CD4-positive, alpha-beta T cell treated with Interleukin-21 for 1 hour (primary cell): ENCODE measurements at places on chromosomes 6 and 20.
A peak's percentile ranks its signal among the peaks of the same experiment; 100 is the strongest.

- DNase-seq, result peak; percentile 17
Measured at GRCh38 chr6:148657048-148657447, 89.8 kb upstream of the UST start.

GRCh38 chr6:118529756-118530155 is 18.3 kb upstream of the PLN start:
- DNase-seq, result no peak

DNA sequence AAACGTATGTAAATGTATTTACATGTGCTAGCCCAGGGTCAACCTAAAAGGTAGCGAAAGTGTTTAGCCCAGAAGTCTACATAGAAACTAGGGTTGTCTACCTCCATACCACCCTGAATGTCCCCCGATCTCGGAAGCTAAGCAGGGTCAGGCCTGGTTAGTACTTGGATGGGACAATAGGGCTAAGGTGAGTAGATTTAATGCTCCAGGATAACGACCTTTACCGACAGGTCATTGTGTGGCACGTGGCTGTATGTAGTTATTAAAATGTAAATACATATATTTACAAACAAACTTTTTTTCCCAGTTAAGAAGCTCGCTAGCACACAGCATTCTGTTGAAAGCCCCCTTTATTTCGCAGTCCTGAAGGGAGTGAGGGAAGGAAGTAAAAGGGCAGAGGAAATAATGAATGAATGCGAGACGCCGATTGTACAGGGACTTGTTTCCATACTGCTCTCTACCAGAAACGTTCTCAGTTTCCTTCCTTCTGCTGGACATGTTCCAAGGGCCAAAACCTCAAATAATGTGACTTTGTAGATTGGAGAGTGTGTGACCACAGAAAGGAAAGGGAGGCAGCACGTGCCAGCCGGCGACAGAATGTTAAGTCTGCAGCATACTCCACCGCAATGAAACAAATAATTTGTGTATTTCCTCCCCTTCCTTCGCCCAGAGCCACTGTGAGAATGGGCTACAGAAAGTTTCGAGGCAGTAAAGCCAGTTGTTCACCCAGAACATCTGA is 612 bp downstream of the ADAT2 start:
- DNase-seq, result peak; percentile 76

GRCh38 chr6:91291071-91291470 is 704.2 kb upstream of the MAP3K7 start:
- DNase-seq, result no peak

DNA sequence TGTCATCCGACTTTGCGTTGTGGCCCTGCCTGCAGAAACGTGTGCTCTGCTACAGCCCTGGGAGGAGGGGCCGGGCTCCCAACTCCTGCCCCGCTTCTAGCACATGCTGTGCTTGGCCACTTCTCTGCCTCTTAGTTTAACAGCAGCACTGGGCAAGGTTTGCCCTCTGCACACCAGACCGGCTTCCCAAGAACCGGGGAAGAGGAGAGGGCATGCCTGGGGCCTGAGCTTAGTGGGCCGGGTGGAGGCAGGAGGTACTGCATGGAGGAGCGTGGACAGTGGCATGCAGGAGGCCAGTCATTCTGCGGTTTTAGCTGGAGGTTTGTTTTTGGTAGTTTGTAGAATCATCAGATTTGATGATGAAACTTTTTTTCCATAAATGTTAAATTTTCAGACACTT is 45.5 kb downstream of the CEP43 start:
- no peak for DNase-seq

- DNase-seq, result peak; percentile 37
Measured at GRCh38 chr6:44297063-44298038, 15.8 kb downstream of the AARS2 start.

GRCh38 chr6:90295854-90296340 is 746 bp downstream of the BACH2 start:
- DNase-seq, result peak; percentile 68

DNA sequence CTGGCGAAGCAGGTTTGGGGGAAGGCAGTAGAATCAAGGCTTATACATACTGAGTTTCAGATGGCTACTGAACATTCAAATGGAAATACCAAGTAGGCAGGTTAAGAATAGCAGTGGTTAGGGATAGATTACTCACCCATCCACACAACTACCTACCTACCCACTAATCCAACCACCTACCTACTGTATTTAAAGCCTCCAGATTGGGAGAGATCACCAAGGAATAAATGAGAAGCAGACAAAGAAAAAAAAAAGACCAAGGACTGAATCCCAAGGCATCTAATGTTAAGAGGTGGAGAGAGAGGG is 68.3 kb upstream of the SMIM29 start:
- DNase-seq, result no peak

- DNase-seq, result peak; percentile 75
Measured at GRCh38 chr20:57390604-57391438, at the start of gene RBM38. TSS of gene RBM38 (plus strand) at chr20:57391396. CDS start at chr20:57391582, 186 bp downstream.

DNA sequence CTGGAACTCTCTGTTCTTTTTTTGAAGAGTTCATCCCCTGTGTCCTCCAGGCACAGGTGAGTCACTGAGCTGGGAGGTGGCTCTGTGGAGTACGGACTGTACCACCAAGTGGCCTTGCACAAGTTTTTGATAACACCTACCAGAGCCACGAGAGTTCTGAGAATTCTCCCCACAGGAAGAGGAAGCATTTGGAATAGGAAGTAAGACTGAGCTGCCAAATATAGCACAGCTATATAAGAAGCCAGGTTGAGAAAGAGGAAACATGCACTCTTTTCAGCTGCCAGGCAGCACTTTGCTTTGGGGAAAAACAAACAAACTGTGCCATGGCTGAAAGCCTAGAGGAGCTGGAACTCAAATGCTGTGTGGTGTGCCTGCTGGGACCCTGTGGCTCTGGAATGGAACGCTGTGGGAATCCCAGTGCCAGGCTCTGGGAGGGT is 70.8 kb upstream of the RIPOR2 start:
- DNase-seq, result peak; percentile 87

DNA sequence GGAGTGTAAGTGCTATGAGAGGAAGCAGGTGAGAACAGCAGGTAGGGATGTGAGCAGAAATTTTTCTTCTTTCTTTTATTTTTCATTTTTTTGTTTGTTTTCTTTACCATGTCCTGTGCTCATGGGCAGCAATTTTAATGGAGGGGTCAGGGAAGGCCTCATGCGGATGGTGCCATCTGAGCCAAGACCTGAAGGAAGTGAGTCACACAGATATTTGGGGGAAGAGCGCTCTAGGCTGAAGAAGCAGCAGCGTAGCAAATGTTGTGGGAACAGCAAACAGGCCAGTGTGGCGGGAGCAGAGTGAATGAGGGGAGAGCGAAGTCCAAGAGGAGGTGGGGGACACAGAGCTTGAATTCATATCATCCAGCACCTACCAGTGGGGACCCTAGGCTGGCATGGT is 12.7 kb downstream of the SPDEF start:
- DNase-seq, result no peak

DNA sequence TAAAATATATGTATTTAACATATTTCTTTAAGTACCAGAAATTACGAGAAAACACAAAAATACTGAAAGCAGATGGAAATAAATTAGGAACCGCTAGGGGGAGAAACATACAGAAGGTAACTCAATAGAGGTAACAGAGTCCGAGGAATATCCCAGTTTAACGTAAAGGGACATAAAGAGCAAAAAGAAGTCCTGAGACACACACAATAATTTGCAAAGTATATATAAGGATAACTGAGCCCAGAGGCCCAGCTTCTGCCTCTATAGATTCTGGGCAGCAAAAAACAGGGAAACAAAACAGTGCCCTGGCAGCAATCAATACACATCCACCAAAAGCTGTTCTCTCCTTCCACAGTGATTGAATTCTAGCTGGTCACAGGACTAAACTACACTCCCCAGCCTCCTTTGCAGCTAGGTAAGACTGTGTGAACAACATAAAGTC is 15.1 kb downstream of the TBC1D32 start:
- peak; percentile 5 for DNase-seq

- DNase-seq, result no peak
Measured at GRCh38 chr20:63182425-63182824, 33.5 kb downstream of the YTHDF1 start.

DNA sequence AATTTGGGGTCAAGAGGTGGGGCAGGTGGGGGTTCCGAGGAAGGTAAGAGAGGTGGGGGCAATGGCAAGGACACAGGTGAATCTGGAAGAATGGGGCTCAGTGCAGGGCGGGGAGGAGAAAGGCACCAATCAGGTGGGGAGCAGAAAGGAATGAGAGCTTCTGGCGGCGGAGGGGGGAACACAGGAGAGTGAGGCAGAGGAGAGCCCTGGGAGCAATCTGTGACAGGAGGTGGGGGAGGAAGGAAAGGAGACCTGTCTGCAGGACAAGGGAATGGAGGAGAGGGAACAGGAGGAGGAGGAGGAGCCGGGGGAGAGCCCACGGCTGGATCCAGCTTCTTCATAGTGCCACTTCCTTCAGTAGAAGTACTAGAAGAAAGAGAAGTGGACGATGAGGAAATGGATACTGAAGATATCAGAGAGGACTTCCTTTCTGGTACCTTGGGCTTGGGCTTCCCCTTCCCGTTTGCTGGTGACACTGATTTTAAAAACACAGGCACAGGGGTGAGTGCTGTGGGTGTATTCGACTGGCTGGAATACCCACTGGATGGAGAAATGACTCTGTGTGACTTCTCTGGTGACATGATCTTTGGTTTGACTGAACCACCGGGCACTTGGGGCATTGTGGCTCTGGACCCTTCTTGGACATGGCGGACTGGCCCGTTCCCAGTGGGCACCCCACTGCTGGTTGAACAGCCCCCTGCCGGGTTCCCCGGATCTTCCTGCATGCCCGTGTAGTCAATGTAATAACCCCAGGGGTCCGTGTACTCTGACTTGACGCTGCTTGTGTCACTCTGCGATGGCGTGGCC is 27.4 kb downstream of the HEBP2 start:
- no peak for DNase-seq

- DNase-seq, result peak; percentile 49
Measured at GRCh38 chr20:561437-562231, 18.0 kb upstream of the CSNK2A1 start.

DNA sequence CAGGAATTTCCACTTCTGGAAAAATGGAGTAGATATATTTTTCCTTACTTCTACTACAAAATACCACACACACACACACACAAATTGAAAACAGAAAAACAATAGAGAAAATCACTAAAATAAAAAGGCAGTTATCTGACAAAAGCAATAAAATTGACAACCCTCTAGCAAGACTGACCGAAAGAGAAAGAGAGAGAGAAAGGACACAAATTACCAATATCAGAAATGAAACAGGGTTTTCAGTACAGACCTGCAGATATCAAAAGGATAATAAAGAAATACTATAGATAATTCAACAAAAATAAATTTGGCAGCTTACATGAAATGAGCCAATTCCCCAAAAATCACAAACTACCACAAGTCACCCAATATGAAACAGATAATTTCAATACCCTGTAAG is 104.7 kb downstream of the OPRM1 start:
- no peak for DNase-seq

DNA sequence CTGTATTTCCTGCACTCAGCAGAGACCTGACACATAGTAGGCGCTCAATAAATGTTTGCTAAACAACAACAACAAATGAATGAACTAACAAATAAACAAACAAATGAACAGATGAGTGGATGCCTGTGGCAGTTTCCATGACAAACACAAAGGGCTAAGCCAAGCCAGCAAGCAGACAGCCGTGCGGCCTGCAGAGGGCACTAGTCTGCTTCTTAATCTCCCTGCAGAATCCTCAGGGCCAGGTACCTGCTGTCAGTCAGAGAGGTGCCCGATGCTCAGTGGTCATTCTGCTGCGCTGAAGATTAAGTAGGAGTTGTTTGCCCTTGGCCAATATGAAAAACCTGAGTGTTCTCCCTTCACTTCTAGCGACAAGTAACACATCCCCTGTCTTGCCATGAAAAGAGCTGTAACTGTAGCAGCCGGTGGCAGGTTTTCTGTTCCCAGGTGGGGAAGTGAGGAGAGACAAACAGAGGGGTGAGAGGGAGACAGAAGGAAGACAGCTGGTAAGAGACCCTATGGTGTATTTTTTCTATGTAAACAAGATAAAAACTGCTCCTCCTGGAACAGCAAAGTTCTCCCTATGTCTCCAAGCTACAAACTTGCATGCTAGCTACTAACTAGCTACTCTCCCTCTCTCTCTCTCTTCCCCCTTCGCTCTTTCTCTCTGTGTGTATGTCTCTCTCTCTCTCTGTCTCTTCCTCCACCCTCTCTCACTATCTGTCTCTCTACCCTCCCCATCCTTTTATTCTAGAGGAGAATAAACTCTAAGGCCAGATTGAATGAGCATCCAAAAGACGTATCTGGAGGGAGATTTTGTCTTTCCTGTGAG is at the start of gene MC3R:
Gene MC3R, plus strand, starts transcription at position 779 of the 829 bp plus-strand sequence. CDS start 112 bp downstream, outside the sequence.
- DNase-seq, result peak; percentile 30

DNA sequence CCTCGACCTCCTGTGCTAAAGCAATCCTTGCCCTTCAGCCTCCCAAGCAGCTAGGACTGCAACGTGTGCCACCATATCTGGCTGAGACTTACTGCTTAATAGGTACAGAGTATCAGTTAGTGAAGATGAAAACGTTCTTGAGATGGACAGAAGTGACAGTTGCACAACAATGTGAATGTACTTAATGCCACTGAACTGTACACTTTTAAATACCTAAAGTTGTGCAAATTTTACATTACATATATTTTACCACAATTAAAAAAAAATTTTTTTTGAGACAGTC is 25.9 kb downstream of the NUDT3 start:
- DNase-seq, result no peak

GRCh38 chr20:4959592-4959991 is 41.7 kb downstream of the SLC23A2 start:
- no peak for DNase-seq

GRCh38 chr6:137727216-137727765 is 139.8 kb upstream of the TNFAIP3 start:
- no peak for DNase-seq

DNA sequence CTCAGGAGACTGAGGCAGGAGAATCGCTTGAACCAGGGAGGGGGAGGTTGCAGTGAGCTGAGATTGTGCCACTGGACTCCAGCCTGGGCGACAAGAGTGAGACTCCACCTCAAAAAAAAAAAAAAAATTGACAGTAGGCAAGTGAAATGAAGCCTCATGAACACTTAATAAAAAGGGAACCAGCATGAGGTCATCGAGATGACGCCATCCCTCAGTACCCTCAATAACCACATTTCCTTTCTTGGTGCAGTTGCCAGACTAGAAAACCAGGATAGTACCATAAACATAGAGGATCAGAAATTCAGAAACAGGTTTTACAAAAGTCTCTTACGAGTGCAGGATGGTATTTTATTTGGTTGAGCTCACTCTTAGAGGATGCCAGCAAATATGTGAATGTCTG is 584.1 kb downstream of the MAFB start:
- no peak for DNase-seq

- DNase-seq, result no peak
Measured at GRCh38 chr6:20948556-20948955, 414.3 kb downstream of the CDKAL1 start.
